Memory B cell (primary cell): ENCODE measurements at places on chromosomes 7 and 10.

DNA sequence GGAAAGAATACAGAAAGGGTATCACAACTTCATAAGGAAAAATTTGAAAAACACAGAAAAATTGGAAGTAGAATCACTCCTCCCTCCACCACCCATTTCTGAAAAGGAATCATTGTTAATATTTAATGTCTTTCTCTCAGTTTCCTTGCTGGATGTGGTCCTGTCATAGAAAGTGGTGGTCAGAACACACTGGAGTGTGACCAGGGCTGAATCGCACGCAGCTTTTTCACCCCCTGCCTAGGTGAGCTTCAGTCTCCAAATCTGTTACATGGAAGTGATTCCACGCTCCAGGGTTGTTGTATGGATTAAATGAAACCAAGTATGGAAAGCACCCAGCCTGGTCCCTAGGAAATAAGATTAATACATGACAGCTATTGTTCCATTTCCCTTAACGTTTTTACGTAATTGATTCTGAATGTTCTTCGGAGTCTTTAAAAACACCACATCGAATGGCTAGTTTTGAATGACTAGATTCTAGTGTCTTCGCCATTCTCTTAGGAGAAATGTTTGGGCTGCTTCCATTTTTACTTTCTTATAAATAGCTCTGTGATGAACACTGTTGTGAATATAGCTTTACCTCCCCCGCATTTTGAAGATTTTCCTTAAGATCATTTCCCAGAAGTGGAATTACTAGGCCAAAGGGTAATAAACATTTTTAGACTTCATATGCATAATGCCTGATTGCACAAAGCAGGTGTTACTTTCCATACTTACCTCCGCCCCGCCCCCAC lies 10.9 kb upstream of the DUSP5 start:
- DNase-seq = no peak

- DNase-seq = no peak
Observed at GRCh38 chr10:74704629-74705357, 121.6 kb upstream of the KAT6B start.

GRCh38 chr10:21623291-21623690 lies 89.3 kb downstream of the MLLT10 start:
- no peak for DNase-seq

DNA sequence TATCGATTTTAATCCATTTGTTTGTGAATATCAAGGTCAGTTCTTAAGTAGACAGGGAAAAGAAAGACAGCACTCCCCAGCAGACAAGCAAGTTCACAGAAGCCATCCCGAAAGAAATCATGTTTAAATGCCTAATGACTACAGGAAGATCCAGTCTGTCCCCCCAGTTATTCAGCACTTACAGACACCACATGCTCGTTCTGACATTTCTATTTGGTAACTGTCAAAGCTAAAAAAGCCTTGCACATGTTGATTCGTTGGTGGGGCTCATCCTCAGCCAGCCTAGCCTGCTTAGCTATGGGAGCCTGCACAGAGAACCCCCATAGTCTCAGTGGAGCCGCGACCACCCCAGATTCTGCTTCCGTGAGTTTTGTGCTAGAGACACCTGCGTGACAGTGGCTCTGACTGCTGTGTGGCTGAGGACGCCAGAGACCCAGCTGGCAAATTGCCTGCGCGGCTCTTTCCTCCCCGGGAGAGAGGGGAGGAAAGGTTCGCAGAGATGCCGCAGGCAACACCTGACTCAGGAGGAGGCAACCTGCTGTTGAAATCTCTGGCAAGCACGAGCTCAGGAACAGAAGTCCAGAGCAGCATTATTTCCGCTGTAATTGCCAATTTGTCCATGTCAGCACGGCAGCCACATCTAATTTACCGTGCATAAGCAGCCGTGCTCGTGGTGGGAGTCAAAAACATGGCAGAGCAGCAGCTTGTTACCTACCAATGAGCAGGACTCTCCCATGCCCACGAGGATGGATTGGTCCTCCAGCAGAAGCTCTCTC lies 194.2 kb downstream of the GPAM start:
- DNase-seq = no peak

GRCh38 chr7:128934361-128935341 lies 3.1 kb upstream of the IRF5 start:
- DNase-seq = no peak

- no peak for DNase-seq
Observed at GRCh38 chr10:44995581-44995913, 5.2 kb upstream of the ZNF22 start.

DNA sequence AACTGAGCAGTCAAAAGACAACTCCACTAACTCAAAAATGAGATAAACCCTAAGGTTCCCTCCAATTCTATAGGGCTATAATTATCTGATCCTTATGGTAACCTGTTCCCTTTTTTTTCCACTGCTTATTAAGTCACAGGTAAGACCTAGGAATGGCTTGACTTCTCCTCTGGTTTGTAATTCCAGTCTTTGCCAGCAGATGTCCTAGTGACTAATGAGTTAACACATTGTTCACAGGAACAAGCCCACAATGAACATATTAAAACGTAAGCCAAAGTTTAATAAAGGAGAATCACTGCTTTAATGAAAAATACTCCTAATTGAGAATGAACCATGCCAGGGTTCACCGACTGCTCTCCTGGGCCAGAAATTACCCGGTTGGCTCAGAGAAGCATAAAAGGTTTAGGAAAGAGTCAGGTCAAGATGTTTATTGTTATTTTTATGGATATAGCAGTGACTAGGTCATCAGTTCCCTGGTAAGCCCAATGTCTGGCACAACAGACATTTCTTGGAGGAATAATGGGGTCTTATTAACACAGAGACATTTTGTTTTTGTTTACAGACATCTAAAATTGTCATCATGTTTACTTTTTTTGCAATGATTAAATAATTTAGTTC lies 120.1 kb downstream of the ELAPOR2 start:
- no peak for DNase-seq

DNA sequence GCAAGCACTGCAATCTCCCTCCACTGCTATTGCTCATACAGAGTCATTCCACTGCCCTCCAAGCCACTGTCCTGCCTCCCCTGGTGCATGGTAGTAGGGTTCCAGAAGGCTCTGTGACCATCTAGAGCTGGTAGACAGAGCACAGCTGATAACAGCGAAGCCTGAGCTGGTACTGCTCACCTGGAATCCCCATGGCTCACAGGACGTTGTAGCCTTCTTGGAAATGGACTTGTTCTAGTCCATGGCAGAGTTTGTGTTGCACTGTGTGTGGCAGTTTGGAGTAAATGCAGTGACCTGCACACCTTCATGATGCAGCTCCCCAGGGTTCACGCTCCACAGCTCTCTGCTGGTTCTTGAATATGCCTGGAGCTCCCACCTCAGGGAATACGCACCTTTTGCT lies 67.0 kb downstream of the ITGA8 start:
- DNase-seq = no peak

- DNase-seq = no peak
Observed at GRCh38 chr10:29591651-29591968, 43.2 kb downstream of the SVIL start.

DNA sequence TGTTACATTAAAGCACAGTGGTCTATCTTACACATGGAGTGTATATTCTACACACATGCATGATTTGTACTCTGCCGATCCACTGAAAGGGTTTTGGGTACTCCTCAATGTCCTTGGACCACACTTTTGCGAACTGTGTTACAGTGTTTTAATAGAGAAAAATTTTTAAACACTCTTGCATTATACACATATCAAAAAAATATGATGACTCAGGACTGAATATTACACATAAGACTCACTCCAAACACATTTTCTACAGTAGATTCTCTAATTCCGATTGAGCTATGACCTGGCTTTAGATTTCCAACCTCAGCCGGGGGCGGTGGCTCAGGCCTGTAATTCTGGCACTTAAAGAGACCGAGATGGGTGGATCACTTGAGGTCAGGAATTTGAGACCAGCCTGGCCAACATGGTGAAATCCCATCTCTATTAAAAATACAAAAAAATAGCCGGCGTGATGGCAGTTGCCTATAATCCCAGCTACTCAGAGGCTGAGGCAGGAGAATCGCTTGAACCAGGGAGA lies 222.4 kb downstream of the CACNA2D1 start:
- DNase-seq = no peak

- no peak for DNase-seq
Observed at GRCh38 chr10:72186258-72186981, 29.4 kb upstream of the ANAPC16 start.

DNA sequence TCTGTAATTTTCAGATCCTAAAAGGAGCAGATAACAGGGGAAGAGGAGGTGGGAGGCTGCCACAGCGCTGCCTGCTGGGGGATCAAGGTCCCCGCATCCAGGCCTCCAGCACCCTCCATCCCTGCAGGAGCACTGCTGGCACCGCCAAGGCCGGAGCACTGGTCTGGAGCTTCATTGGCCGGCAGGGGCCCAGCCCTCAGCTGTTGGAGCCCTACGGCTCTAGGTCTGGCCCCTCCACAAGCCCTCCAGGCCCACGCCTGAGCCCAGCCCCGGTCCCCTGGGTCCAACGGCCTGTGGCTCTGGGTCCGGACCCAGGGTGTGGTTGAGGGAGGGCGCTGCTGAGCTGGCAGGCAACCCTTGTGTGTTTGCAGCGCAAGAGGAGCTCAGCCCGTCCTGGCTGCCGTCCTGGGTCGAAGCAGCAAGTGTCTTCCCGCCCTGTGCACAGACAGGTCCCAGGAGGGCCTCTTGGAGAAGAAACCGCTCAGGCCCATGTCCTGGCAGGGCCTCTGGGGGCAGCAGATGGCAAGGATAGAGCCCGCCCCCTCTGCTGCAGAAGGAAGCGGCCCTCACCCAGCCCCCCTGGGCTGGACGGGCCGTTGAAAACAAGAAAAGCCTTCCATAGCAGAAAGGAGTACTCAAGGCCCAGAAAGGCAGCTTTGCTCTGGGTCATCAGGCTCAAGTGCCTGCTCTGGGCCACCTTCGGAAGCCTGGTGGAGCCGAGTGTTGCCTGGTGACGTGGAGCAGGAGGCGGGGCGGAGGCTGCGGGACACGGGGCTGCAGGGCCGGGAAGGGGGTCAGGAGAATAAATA lies 54.3 kb upstream of the TNRC18 start:
- peak; percentile 33 for DNase-seq
